Epithelial cell of esophagus (primary cell): ENCODE measurements at places on chromosomes 11 and 22.

- DNase-seq, result no peak
These were observed 29.4 kb upstream of the SORL1 start for GRCh38 chr11:121422675-121423074.

- no peak for DNase-seq
These were observed 3.4 kb upstream of the UCP3 start for GRCh38 chr11:74012074-74012809.

DNA sequence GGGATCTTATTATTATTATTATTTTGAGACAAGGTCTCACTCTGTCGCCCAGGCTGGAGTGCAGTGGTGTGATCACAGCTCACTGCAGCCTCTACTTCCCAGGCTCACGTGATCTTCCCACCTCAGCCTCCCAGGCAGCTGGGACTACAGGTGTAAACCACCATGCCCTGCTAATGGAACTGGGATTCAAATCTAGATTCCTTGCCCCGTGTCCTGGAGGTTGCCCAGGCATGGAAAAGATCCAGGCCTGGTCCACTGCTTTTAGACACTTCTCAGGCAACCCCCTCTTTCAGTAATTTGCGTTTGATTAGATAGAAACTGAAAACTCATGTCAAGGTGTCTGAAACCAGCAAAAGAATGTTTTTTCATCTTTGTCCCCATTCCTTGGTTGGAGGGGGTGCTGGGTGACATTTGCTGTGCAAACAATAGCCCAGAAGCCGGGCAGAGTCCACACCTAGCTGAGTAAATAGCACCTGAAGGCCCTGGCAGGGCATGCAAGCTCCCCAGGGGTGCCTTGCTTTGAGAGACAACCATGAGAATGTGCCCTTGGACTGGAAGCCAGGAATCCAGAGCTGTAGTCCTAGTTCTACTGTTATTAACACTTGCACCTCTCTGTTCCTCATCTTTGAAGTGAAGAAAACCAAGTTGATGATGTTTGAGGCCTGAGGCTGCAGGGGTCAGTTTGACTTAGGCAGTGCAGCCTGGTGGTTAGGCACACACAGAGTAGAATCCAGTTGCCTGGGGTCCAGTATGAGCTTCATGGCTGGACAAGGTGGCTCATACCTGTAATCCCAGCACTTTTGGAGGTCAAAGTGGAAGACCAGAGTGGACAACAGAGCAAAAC lies 19.1 kb upstream of the XBP1 start:
- DNase-seq, result no peak

DNA sequence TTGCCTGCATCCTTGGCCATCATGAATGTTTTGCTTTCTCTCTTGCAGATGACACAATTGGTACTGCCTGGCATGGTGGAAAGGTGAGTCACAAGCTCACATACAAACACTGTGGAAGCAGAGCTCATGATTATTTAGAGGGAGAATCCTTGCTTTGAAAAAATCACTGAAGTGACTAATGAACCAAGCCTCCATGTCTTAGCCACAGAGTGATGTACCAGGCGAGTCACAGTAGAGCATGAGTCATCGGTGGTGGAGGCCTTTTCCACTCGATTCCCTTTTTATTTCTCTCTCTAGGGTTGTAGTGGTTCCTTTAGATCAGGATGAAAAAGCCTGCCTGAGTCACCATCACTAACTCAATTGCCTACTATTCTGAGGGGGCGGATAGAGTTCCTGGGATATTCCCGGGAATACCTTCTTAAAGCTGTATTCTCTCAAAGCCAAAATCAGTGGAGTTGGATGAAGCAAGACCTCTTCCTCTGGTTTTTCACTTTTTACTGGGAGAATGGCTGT lies 49.6 kb upstream of the ALKBH3 start:
- DNase-seq, result peak; percentile 99

GRCh38 chr11:30753994-30754393 lies 167.8 kb upstream of the MPPED2 start:
- DNase-seq, result no peak

DNA sequence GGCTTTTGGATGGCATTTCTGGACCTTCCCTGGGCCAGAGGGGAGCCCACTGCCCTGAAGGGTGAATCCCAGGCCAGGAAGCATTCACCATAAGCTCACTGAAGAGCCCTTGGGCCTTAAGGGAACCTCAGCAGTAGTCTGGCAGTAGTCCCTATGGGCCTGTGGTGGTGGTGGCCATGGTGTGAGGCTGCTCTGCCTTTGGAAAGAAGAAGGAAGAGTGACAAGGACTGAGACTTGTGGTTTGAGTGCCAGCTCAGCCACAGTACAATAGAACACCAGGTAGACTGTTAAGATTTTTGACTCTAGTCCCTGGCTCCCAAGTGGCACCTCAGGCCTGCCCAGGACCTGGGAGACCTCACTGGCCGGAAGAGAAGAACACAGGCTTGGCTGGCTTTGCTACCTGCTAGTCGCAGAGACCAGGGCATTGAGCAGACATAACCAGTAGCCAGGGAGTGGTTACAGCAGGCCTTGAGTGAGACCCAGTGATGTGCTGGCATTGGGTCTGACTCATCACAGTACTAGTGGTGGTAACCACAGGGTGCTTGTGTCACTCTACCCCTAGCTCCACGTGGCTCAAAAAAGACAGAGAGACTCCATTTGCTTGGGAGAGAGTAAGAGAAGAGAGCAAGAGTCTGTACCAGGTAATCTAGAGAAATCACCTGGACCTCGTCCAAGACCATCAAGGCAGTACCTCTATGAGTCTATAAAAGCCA lies 259.8 kb upstream of the BLID start:
- peak; percentile 80 for DNase-seq

DNA sequence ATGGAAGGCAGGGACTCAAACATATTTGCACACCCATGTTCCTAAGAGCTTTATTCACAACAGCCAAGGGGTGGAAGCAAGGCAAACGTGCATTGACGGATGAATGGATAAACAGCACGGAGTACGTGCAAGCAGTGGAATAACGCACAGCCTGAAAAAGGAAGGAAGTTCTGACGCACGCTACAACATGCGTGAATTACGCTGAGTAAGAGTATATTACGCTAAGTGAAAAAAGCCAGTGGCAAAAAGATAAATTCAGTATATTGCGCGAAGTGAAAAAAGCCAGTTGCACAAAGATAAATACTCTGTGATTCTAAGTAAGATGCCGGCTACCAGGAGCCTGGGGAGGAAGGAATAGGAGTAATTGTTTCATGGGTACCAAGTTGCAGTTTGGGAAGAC lies 19.5 kb downstream of the PHF21B start:
- no peak for DNase-seq

DNA sequence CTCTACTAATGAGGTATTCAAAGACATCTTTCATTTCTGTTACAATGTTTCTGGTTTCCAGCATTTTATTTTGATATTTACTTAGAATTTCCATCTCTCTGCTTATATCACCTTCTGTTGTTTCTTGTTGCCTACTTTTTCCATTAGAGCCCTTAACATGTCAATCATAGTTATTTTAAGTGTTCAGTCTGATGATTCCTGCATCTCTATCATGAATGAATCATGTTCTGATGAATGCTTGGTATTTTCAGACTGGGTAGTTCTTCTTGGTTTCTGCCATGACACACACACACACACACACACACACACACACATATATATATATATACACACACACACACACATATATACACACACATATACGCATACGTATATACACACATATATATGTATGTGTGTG lies 486.4 kb upstream of the ISX start:
- no peak for DNase-seq

GRCh38 chr11:32893093-32893342 lies 407 bp downstream of the QSER1 start:
- no peak for DNase-seq

DNA sequence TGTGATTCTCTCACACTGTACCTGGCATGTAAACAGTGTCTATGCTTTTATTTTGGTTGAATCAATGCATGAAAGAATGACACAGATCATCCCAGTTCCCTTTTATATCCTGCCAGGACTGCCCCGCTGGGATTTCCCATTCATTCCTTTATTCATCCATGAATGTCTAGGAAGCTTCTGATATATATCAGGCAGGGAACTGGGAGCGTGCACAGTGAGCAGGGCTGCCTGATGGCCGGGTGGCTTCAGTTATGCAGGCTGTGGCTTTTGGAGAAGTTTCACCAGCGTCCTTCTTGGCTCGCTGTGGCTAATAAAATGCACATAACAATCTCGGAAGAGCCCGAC lies 789.0 kb downstream of the TBC1D22A start:
- no peak for DNase-seq
